ENCODE measurements at places on chromosomes 4 and X.

- DNase-seq, result no peak
These were observed 333.9 kb upstream of the DDX53 start for GRCh38 chrX:22665818-22666217.

GRCh38 chr4:176367771-176368465 lies 48.2 kb downstream of the SPCS3 start:
- DNase-seq, result no peak

- no peak for DNase-seq
These were observed 129.2 kb upstream of the MSX1 start for GRCh38 chr4:4730249-4730648.

DNA sequence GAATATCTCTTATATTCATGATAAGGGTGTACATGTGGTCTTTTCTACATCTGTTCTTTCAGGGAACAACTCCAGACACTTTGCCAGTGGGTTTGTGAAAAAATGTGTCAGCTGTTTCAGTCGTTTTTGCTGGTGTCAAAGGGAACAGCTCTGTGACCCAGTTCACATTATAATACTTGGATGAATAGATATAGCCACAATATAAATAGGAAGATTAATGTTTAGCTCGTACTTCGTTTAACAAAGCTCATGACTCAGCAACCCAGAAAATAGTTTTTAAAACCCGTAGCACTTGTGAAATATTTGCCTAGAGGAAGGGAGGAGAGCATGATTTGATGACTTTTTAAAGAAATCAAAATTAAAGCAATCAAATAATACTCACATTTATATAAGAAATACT lies 7.9 kb downstream of the LIAS start:
- no peak for DNase-seq

GRCh38 chrX:63186137-63186536 lies 165.0 kb downstream of the SPIN4 start:
- no peak for DNase-seq

- no peak for DNase-seq
These were observed 139.0 kb downstream of the DCK start for GRCh38 chr4:71132486-71132885.

DNA sequence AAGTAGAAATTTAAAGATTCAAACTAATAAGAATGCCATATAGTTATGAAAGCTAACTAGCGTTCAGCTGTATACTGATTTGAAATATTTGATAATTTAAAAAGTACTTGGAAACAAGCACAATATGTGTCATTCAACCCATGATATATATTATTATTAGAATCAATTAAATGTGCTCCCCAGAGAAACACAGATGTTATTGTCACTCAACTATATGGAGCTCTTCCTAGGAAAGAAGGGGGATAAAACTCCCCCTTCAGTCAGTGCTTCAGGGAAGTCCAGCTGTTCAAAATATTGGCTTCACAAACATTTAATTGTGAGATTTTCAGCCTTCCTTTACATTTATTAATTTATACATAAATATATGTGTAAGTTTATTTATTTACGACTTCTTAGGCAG lies 135.9 kb downstream of the SLC4A4 start:
- DNase-seq, result no peak

- DNase-seq, result peak; percentile 69
These were observed 14.9 kb downstream of the SNX12 start for GRCh38 chrX:71053217-71053621.

DNA sequence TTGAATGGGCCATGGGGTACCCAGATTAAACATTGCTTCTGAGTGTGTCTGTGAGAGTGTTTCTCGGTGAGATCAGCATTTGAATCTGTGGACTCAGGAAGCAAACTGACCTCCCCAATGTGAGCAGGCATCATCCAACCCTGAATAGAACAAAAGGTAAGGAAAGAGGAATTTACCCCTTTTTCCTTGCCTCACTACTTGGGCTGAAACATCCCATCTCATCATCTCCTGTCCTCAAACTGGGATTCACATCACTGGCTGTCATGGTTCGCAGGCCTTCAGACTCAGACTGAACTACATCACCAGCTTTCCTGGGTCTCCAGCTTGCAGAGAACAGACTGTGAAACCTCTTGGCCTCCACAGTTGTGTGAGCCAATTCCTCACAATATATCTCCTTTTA lies 47.1 kb downstream of the TEC start:
- no peak for DNase-seq

DNA sequence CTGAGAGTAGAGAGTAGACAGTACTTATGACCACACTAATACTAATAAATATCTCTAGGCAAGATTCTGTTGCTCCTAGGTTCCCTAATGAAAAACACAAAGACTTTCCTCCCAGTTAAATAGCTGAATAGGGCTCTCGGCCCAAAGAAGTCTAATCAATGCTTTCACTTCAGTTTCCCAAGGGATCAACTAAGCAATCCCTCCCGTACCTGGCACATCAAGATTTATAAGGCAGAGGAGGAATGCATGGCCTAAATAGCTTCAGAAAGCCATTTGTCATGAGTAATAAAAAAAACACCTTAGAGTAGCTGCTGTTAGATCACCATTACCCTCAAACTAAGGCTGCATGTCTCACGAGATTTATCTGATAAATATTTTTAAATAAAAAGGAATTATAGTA lies 56.8 kb upstream of the EXOC1L start:
- no peak for DNase-seq

DNA sequence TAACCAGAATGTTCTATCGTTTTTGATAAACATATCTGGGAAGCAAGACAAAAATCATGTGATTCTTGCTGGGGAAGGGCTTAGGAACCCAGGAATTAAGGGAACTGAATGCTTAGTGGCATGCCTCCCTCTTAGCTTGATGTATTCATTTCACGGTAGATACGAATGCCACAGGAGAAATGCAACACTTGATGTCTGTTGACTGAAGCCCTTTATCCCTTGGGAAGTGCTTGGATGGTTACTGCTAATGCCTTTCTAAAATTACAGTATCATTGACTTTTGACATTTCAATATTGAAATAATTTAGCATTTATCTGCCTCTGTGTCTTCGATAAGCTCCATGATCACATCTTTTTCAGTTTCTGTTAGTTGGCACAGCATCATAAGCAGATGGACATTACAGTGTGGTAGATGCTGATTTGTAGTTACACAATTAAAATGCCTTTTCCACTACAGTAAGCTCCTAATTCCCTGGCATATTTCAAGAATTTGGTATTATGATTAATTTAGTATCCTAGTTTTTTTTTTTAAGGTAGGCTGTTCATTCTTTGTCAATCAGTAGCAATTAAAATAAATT lies 226.7 kb downstream of the ARHGAP10 start:
- DNase-seq, result no peak

GRCh38 chr4:78414116-78414515 lies 137.5 kb upstream of the ANXA3 start:
- no peak for DNase-seq

- no peak for DNase-seq
These were observed 21.8 kb upstream of the FTHL17 start for GRCh38 chrX:31093639-31093975.

DNA sequence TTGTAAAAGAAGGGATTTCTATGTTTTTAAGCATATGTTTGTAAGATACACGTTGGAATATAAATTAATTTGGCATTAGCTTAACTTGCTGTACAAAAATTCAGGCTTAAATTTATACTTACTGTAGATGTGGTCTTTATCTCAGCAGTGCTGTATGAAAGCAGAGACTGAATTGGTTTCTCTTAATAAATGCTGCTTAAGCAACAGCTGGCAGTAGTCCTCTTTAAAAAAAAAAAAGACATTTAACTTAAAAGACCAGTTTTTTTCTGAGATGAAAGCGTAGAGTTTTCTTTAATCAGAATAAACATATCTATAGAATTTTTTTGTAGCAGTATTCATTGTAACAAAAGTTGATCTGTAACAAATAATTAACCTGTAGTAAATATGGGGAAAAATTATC lies 124.6 kb downstream of the RAP1GDS1 start:
- no peak for DNase-seq

DNA sequence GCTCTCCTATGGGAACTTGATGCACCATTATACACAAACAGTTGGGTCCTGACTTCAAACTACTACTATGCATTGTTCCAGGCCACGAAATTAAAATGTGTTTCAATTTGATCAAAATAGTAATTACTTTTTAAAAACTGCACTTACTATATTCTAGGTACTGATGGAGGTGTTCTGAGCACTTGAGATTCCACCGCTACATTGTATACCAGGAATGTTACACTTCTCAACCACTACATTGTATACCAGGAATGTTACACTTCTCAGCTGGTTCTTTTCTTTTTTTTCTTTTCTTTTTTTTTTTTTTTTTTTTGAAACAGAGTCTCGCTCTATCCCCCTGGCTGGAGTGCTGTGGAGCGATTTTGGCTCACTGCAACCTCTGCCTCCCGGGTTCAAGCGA lies 77.9 kb downstream of the ELOVL6 start:
- no peak for DNase-seq

- DNase-seq, result no peak
These were observed 214.1 kb upstream of the ATP6AP2 start for GRCh38 chrX:40366661-40367060.

DNA sequence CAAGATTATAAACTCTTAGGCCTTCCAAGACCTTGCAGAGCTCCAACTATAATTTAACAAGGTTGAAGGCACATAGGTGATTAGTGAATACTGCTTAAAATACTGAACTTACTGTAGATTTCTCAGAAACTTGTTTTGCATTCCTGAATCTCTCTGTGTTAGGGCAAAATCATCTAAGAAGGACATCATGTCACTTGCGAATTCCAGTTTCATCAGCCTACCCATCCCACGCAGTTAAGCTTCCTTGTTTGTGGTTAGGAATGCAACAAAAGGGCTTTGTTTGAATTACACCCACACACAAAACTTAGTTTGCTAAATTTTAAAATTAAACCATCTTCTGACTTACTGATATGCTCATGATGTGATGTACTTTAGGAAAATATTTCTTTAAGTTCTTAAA lies 174.0 kb downstream of the SOWAHB start:
- DNase-seq, result no peak

DNA sequence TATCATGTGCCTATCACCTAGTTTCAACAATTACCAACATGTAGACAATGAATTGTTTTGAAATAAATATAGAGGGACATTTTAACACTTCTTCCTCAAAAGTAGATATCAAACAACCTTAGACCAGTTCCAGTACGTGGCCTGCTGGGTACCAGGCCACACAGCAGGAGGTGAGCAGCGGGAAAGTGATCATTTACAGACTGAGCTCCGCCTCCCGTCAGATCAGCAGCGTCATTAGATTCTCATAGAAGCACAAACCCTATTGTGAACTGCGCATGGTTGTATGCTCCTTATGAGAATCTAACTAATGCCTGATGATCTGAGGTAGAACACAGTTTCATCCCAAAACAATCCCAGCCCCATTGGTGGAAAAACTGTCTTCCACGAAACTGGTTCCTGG lies 6.5 kb downstream of the BBS7 start:
- DNase-seq, result no peak

- DNase-seq, result no peak
These were observed 144.2 kb upstream of the FAM241A start for GRCh38 chr4:112001041-112001440.

DNA sequence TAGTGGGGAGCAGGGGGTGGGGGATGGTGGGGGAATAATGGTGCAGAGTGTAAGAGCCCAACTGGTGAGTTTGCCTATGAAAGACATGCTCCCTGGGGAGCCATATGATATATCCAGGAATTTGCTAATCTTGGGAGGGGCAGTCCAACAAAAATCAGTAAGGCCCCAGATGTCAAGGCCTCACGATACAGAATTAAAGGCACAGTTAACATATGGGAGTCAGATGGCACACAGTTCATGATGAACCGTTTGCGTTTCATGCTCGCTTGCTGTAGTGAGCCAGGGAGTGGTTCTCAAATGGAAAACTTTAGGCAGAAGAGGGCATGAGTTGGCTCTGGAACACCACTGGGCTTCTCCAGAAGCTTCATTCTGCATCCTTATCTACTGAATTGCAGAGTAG lies 33.9 kb upstream of the VCX2 start:
- no peak for DNase-seq

DNA sequence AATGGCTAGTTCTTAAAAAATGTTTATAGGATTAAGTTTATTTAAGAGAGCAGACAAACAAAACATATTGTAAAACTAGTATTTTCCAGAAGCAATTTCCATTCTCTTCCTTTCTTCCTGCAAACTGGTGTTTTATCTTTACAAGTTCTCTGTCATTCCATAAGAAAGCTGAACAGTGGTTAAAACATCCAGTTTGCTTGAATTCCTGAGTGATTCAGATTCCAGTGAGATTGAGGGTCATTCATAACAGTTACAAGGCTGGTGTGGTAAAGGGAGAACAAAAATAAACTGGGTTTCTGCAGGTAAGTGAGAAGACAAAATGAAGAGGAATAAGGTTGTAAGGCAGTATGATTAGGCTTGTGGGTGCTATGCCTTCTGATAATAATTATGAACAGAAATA lies 544.8 kb upstream of the DIPK2B start:
- DNase-seq, result no peak

- no peak for DNase-seq
These were observed 1230.2 kb upstream of the ADGRL3 start for GRCh38 chr4:59969909-59970308.

DNA sequence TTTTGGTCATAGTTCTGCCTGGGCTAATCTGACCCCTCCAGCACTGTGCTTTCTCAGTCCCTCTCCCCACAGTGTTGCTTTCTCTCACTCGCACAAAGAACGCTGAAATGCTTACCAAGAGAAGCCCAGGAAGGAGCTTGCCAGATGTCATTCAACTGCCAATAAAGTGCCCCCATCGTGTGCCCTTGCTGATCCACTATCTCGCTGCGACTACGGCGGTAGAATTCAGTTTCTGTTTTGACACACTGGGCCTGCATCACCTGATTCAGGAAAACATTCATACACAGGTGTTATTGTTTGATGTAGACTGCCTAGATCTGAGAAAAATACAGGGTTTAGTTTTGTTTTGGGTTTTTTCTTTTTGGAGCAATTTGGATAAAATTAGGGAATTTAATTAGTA lies 121.2 kb downstream of the MANBA start:
- peak; percentile 73 for DNase-seq

DNA sequence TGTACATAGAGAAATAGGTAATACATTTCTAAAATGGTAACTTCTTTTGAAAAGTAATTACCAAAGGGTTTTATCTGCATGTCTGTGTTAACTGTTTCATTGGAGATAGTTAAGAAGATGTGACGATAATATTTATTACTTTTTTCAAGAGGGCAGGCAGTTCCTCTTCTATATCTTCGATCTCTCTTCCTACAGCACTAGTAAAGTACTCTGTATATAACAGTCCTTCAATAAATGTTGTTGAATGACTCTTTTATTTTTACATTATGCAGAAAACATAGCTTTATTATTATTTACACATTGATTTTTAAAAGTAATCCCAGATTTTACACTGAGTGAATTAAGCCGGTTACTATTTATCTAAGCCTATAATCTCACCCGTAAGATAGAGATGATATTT lies 51.8 kb downstream of the TMPRSS11E start:
- no peak for DNase-seq

GRCh38 chr4:122503214-122503613 lies 46.7 kb upstream of the IL2 start:
- DNase-seq, result peak; percentile 69
